DMS79 treated with DMSO at 0.1 percent for 48 hours (cell line): ENCODE measurements at places on chromosomes 4 and X.

DNA sequence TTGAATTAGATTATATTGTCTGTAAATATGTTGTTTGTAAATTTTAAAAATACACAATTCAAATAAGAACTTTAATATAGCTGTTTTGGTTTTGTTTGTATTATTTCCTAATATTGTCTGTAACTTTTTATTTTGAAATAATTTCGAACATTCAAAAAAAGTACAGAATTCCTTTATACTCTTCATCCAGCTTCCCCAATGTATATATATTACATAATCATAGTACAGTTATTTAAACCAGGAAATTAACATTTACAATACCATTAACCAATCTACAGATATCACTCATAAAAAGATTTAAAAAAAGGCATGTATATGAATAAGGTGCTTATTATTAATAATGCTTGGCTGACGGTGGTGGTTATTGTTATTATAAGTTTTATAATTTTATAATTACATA is 84.1 kb downstream of the LRBA start:
- no peak for DNase-seq

- no peak for DNase-seq
Observed at GRCh38 chrX:53583571-53583970, 102.9 kb downstream of the HUWE1 start.

GRCh38 chrX:115093191-115093590 is 75.8 kb upstream of the IL13RA2 start:
- DNase-seq: no peak

- no peak for DNase-seq
Observed at GRCh38 chr4:109947918-109948317, 35.2 kb downstream of the EGF start.

- peak; percentile 33 for DNase-seq
Observed at GRCh38 chrX:49001521-49002090, 458 bp downstream of the GRIPAP1 start.

- DNase-seq: no peak
Observed at GRCh38 chr4:37737466-37737865, 51.3 kb upstream of the RELL1 start.

GRCh38 chr4:100489305-100489704 is 28.5 kb downstream of the EMCN start:
- DNase-seq: no peak

GRCh38 chr4:138555108-138555507 is 313.0 kb upstream of the SLC7A11 start:
- DNase-seq: no peak

DNA sequence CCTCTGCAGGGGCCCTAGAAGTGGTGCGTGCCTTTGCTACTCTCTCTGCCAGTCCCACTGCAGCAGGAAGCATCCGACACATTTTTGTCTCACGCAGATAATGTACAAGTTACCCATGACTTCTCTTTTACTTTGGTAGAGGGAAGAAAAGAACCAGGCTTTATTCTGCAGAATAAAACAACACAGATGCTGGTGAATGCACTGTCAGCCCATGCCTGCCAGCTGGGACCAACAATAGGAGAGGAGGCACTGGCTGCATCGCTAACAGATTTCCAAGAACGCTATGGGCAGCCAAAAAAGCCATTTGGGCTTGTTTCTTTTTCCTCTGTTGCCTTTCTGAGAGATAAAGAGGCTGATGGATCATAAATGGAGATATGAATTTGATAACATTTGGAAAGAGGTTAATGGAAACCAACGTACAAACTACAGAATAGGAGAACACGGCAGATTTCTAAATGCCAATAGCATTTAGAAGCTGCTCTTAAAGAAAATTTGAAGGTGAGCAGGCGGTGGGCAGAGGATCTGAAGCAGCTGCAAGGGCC is 47.5 kb upstream of the IGFBP7 start:
- DNase-seq: no peak

DNA sequence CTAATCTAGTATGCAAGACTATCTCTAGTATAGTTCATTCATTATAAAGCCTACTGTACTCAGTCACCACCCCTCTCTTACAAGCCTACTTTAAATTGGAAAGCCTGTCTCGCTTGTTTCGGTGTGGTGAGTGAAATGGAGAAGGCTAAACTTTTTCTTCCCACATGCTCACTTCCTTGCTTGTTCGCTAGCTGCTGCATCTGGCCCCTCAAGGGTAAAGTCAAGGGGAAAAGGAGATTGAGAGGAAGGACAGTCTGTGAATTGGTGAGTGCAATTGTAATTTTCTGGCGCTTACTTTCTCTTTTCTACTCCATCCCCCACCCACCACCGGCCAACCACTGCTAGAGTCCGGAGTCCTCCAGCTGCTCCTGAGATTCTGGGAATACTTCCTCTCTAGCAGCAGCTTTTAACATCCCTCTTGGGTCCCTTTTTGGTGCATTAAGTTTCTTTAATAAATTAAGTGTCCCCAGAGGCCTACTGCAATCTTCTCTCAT is 12.1 kb upstream of the ARAP2 start:
- no peak for DNase-seq

DNA sequence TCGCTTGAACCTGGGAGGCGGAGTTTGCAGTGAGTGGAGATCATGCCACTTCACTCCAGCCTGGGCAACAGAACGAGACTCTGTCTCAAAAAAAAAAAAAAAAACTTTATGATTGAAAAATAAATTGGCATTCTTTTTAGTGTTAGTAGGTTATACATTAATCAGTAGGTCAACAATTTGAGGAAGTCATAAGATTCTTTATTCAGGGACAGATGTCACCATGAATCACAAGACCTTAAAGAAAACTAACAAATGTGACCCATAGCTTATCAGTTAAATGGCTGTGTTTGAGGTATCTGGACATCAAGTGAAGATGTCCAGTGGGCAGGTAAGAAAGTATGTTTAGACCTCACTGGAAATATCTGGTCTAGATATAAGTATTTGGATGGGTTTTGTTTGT is 9.3 kb upstream of the PRMT9 start:
- no peak for DNase-seq

GRCh38 chr4:74385386-74385785 is 20.4 kb downstream of the EREG start:
- DNase-seq: no peak

- DNase-seq: no peak
Observed at GRCh38 chrX:119684916-119685224, 8.1 kb downstream of the SEPTIN6 start.

- peak; percentile 19 for DNase-seq
Observed at GRCh38 chr4:89249716-89250361, 57.8 kb downstream of the GPRIN3 start.

GRCh38 chr4:118760493-118760892 is 75.3 kb downstream of the METTL14 start:
- DNase-seq: no peak

DNA sequence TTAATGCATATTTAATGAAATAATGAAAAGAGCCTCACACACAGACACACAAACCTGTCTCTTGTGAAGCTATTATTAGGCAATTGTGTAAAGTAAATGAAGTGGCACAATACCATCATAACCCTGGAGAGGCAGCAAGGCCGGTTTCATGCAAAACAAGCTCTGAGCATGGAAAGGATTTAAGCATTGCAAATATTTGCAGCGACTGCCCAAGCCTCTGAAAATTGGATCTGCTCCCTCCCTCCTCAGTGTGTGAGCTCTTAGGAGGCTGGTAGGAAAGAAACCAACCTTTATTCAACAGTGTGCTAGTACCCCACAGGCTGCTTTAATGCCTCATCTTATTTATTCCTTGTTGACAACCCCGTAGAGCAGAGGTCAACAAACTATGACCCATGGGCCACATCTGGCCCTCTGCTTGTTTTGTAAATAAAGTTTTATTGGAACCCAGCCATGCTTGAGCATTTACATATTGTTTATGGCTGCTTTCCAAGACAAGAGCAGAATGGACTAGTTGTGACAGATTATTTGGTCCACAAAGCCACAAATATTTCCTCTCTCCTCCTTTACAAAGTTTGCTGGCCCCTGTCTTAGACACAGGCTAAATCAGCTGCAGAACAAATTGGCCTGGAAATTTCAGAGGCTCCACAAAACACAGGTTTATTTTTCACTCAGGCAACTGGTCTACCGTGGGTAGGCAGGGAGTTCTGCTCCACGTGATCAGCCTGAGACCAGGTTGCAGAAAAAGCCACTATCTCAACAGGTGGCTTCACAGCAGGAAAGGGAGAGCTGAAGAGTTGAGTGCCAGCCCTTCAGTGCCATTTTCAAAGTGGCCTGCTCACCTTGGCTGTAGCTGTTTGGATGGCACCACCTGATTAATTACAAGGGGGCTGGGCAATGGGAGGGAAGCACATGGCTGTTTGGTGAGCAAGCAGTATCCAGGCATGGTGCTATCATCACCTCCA is 16.8 kb downstream of the RS1 start:
- no peak for DNase-seq

DNA sequence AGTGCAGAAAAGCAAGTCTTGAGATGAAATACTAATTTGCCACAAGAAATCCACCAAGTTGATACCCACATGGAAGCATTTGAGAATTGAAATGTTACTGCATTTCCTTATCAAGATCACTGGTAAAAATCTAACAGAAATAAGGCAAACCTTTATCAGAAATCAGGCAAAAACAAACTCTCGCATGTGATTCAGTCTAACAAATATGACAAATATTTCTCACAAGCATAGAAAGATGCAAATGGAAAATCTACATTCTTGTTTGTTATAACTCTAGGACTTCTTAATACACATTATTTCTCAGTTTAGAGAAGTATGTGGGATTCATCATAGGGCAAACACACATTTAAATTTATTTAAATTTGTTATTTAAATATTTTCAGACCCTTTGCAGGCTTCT is 52.9 kb downstream of the TXK start:
- DNase-seq: no peak

- peak; percentile 67 for DNase-seq
Observed at GRCh38 chr4:53702334-53703266, 111.3 kb upstream of the LNX1 start.

DNA sequence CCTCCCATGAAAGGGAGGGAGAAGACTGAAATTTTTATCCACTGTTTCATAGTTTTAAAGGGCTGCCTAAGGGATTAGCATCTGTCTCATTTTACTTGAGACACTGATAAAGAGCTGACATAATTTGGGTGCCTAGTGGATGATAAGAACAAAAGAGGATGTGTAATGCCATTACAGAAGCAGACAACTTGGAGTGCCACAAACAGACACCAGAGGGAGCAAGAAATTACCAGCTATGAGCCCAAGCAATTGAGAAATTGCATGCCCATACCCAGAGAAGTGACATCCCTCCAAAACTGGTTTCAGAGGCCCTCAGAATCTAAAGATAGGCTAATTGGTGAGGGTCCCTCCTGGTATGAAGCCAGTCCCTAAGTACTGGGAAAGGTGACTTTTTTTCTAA is 38.5 kb upstream of the POU3F4 start:
- DNase-seq: no peak

GRCh38 chr4:156128616-156129015 is 174.9 kb upstream of the CTSO start:
- no peak for DNase-seq

GRCh38 chr4:115781528-115782146 is 668.2 kb upstream of the NDST4 start:
- no peak for DNase-seq

DNA sequence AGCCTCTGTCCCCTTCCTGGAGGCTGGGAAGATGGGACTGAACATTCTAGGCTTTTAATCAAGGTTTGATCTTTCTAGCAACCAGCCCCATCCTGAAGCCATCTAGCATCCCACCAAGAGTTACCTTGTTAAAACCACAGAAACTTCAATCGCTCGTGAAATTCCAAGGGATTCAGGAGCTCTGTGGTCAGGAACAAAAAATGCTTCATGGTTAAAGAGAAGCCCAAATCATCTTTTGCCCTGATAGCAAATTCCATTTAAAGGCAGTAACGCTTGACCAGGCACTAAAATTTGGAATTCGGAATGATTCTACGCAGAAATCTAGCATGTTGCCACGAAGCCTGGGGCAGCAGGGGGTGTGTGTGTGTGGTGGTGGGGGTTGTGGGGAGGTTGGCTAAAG is 47.8 kb downstream of the CASP6 start:
- DNase-seq: no peak

- no peak for DNase-seq
Observed at GRCh38 chrX:129638917-129639316, 15.8 kb downstream of the APLN start.
